Activated CD4-positive, alpha-beta T cell treated with anti-CD3 and anti-CD28 coated beads, Interleukin-2, amount 10 ng/mL, durations not matched to agents 7 days and 5 days (primary cell): ENCODE measurements at places on chromosomes 1 and 21.
A peak's percentile ranks its signal among the peaks of the same experiment; 100 is the strongest.

DNA sequence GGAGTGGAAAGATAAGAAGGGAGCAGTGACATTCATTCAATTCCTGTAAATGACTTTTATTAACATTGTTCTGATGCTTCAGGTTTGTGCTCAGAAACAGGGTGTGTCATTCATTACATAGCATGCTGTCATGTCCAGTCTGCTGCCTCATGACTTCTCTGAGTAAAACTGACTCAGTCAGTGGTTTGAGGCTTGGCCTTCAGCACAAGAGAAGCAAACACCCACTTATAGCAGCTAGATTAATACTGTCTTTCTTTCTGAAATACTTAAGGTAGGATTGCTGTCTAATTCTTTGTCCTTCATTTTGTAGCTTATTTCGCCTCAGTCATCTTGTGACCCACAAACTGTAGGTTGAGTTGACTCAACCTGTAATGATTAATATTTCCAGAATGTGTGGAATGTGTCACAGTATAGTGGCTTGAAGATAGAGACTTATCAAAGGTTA, 32.9 kb downstream of the RASAL2 start:
- no peak overlapping the region for H3K27ac ChIP-seq
- DNase-seq = no peak
- no peak overlapping the region for H3K4me3 ChIP-seq
- H3K4me1 ChIP-seq = no peaks in the 10 kb centered on the region
- no peaks in the 10 kb centered on the region for H3K36me3 ChIP-seq

DNA sequence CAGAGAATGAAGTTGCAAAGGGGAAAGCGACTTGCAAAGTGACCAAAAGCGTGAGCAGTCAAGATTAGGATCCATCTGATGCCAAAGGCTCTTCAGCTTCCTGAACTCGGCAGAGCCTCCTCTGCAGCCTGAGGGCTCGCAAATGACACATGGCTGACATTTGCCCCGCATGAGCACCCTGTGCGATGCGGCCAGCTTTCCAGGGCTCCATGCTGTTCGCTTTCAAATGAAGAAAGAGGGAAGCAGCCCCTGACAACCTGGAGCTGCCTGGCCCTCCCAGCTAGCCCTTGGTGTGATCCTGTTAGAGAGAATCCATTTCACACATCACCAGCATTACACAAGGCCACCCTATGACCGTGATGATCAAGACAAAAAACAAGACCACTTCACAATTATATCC, 20.2 kb upstream of the FAM131C start:
- no peaks in the 10 kb centered on the region for H3K4me1 ChIP-seq
- DNase-seq = no peak
- H3K27me3 ChIP-seq = peaks cover 3% of the 10 kb centered on the region
- no peak overlapping the region for H3K27ac ChIP-seq
- no peak overlapping the region for H3K4me3 ChIP-seq

DNA sequence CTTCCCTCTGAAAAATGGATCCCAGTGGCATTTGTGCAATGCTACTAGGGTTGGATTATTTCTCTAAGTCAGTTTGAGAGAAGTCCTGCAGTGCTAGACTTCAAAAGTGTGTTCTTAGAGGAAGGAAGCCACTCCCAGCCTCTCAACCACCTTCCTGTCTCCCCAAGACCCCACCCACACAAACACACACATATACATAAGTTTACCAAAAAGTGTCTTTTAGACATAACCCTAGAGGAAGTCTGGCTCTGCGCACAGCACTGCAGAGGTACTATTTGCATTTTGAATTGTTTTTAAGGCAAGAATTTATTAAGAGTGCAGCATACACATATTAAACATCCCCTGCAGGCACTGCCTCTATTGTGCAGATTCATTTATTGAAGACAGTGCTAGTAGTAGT, 127.3 kb downstream of the HHIPL2 start:
- DNase-seq = peak; percentile 68
- H3K27me3 ChIP-seq = no peaks in the 10 kb centered on the region
- H3K4me3 ChIP-seq = peak overlapping the region; percentile 43
- peaks cover 35% of the 10 kb centered on the region for H3K36me3 ChIP-seq
- peak overlapping the region; percentile 91 for H3K27ac ChIP-seq

- H3K27ac ChIP-seq = no peak overlapping the region
- H3K27me3 ChIP-seq = peaks cover 12% of the 10 kb centered on the region
- no peak overlapping the region for H3K4me3 ChIP-seq
- no peaks in the 10 kb centered on the region for H3K4me1 ChIP-seq
Measured at GRCh38 chr1:224921354-224921753, 8.1 kb upstream of the DNAH14 start.

GRCh38 chr1:214967865-214968575, 114.5 kb upstream of the KCNK2 start:
- H3K27ac ChIP-seq = no peak overlapping the region
- no peak overlapping the region for H3K4me3 ChIP-seq
- no peaks in the 10 kb centered on the region for H3K36me3 ChIP-seq
- no peaks in the 10 kb centered on the region for H3K27me3 ChIP-seq

DNA sequence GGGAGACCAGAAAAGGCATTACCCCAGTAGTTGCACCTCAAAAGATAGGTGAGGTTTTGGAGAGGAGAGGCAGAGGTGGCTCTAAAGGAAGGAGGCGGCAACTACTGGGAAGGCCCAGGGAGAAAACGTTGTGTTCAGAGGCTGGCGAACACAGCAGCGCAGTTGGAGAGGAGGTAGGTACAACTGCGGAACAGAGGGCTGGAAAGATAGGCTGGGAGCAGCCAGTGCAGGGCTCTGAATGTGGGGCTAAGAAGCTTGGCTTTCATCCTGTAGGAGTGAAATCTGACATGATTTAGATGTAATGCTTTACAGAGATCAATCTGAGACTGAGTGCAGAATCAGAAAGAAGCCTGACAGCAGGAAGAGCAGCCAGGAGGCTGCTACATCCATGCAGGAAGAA, 13.0 kb downstream of the RIMS3 start:
- DNase-seq = no peak
- H3K4me3 ChIP-seq = no peak overlapping the region
- no peaks in the 10 kb centered on the region for H3K36me3 ChIP-seq
- peaks cover 2% of the 10 kb centered on the region for H3K27me3 ChIP-seq
- no peak overlapping the region for H3K27ac ChIP-seq

DNA sequence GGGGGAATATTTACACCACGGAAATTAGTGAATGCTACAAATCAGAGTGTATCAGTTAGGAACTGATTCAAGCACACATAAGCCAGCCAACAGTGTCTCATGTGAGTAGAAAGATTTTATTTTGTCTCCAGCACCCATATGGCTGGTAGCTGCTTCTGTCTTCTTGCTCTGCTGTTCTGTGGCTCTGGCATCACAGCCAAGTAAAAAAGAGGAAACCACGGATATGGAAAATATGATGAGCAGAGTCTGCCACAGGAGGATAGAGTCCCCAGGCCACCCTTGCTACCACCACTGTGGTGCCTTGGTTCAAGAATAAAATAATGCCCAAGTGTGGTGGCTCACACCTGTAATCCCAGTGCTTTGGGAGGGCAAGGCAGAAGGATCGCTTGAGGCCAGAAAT, 53.6 kb upstream of the SPOCD1 start:
- H3K4me1 ChIP-seq = peaks cover 22% of the 10 kb centered on the region
- peaks cover 5% of the 10 kb centered on the region for H3K36me3 ChIP-seq
- H3K27ac ChIP-seq = no peak overlapping the region
- no peak overlapping the region for H3K4me3 ChIP-seq
- no peak for DNase-seq

DNA sequence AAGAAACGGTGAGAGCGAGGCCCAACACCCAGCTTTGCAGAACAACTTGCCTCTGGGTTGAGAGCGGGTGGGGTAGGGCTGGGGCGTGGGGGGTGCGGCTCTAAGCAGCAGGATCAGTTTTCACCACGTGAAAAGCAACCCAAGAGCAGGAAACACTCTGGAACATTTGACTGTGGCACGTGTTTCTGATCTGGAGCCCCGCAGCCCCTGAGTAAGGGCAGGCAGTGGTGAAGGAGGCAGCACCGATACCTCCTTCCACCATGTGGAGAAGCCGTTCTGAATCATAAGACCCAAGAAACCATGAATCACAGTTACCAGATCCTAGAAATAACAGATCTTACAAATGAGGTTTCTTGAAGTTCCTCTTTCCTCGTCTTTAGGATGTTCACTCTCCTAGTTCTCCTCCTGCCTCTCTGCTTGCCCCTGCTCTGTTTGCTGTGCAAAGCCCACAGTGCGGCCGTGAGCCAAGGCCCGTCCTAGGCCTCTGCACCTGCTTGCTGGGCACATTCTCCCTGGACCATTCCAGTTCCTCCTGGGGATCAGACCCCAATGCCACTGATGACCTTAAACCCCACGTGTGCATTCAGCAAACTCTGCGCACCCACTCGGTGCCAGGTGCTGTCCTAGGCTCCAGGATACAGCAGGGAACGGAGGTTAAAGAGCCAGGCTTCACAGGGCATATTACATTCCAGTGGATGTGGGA, 31.9 kb downstream of the SLC1A7 start:
- H3K4me3 ChIP-seq = no peak overlapping the region
- H3K36me3 ChIP-seq = no peaks in the 10 kb centered on the region
- no peak overlapping the region for H3K27ac ChIP-seq
- no peak for DNase-seq

GRCh38 chr1:247337250-247337746, 5.6 kb upstream of the ZNF496 start:
- no peak overlapping the region for H3K4me3 ChIP-seq
- no peak for DNase-seq
- H3K27ac ChIP-seq = no peak overlapping the region
- no peaks in the 10 kb centered on the region for H3K27me3 ChIP-seq

GRCh38 chr1:119606394-119606793, 41.7 kb downstream of the ZNF697 start:
- H3K27me3 ChIP-seq = peaks cover 9% of the 10 kb centered on the region
- DNase-seq = no peak
- no peaks in the 10 kb centered on the region for H3K4me1 ChIP-seq
- H3K4me3 ChIP-seq = no peak overlapping the region
- no peaks in the 10 kb centered on the region for H3K36me3 ChIP-seq
- no peak overlapping the region for H3K27ac ChIP-seq

DNA sequence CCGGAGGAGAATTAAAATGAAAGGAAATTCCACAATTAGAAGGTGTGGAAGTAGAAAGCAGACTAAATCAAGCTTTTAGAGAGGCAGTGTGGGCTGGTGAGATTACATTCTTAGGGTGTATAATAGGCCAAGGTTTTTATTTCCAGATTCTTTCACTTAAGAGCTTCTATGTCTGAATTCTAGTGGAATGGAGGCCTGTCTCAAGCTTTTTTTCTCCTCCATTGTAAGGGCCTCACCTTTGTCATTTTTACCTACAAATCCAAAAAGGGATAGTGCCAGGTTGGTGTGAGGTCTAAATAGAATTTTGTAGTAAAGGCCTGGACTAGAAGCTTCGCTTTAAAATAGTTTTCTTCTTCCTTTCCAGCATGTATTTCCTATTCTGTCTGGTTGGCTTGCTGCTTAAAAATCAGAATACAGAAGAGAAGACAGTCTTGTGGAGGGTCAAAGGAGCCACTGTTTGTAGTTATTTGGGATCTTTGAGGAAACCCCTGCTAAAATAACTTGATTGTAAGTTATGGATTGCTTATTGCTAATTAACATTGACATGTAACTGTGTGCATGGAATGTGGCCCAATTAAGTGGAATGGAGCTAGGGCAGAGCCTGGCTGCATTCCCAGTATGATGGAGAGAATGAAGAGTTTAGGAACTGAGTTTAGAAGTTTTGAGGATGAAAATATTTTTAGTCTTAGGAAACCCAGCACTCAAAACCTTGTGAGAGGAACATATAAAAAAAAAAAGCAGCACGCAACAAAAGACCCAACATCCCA, 162.5 kb upstream of the B3GALT2 start:
- DNase-seq = no peak
- H3K36me3 ChIP-seq = no peaks in the 10 kb centered on the region
- H3K4me1 ChIP-seq = no peaks in the 10 kb centered on the region
- no peak overlapping the region for H3K27ac ChIP-seq
- H3K27me3 ChIP-seq = no peaks in the 10 kb centered on the region
- H3K4me3 ChIP-seq = no peak overlapping the region

DNA sequence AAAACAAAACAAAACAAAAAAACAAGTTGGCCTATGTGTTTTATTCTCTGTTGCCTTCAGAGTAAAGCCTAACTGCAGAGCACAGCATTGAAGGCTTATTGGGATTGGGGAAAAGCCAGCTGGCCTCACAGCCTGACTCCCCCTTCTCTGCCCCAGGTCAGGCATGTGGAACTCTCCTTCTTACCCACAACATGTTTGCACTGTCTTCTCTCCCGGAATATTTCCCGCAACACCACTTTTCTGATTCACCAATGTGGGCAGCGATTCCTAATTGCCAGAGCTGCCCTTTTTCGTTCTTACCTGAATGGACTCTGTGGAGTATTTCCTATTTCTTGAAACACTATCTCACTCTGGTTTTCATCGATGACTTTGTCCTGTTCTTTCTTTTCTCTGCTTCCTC, 2.8 kb upstream of the TARBP1 start:
- DNase-seq = no peak
- no peak overlapping the region for H3K4me3 ChIP-seq
- peaks cover 21% of the 10 kb centered on the region for H3K4me1 ChIP-seq

DNA sequence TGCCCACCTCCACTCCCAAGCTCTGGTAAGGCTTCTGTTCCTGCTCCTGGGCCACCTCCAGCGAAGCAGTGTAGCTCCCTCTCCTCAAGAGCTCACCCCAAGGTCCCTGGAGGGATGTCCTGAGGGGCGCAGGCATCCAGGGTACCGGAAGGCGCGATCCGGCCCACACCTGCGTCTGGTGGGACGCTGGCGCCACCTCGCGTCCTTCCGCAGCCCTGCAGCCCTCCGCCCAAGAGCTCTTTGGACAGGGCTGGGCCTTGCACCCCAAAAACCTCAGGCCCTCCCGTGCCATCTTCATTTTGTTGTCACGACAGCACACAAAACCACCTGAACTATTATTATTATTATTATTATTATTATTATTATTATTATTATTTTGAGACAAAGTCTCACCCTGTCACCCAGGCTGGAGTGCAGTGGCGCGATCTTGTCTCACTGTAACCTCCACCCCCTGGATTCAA, 49.2 kb upstream of the PAX7 start:
- no peak overlapping the region for H3K27ac ChIP-seq
- peaks cover 4% of the 10 kb centered on the region for H3K27me3 ChIP-seq
- no peaks in the 10 kb centered on the region for H3K36me3 ChIP-seq

DNA sequence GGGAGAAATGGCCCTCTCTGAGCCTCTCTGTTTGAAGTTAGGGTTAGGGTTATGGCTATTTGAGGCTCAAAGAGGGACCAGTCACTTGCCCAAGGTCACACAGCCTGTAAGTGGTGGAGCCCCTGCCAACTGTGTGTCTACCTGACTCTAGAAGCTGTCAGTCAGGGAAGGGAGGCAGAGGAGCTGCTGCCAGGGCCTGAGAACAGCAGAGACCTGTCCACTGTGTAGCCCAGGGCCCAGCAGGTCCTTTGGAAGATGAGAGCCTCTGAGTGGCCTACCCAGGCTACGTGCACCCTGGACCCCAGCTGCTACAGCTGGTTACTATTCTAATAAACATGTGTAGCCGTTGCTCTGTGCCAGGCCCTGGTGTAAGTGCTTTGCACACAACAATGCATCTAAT, 15.1 kb upstream of the EDN2 start:
- H3K27me3 ChIP-seq = peaks cover 9% of the 10 kb centered on the region
- H3K4me1 ChIP-seq = peaks cover 13% of the 10 kb centered on the region
- no peak overlapping the region for H3K27ac ChIP-seq
- DNase-seq = no peak
